ENCODE measurements at places on chromosomes 3 and 15. TPM values are rescaled to one million over a fixed set of nuclear protein-coding genes. Genes with fewer than 3 reads are reported as not detected.

The IL12A gene
- 0.14 TPM for total RNA-seq

The ZPLD1 gene
- total RNA-seq, result 14.2 TPM

The ANKDD1A gene
- 3.5 TPM for total RNA-seq

The DNAH12 gene
- 0.52 TPM for total RNA-seq

The SH3GL3 gene
- not detected for total RNA-seq

The TGM5 gene
- total RNA-seq, result 0.26 TPM
